ENCODE measurements at places on chromosomes 5 and 9.

DNA sequence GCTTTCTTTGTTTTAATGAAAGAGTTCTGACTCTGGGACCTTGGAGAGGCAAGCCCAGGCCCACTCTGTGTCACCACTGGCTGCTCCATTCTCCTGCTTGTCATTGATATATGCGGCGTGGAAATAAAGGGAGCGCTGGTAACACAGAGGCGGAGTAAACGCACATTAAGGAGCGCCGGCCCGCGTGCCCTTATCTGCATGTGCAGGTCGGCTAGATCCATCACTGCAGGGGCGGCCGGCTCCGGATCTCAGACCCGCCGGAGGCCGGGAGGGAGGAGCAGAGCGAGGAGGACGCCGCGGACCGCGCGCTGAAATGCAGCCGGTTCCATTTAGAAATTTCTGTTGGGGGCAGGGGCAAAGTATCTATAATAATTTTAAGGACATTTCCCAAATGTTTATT is 70.8 kb downstream of the MRPL36 start:
- DNase-seq, result no peak

- no peak for DNase-seq
These were observed 348.8 kb upstream of the TNC start for GRCh38 chr9:115466756-115467155.

- DNase-seq, result no peak
These were observed 17.2 kb downstream of the FAM163B start for GRCh38 chr9:133591985-133592384.

- DNase-seq, result no peak
These were observed 79.4 kb upstream of the SAP30L start for GRCh38 chr5:154366353-154366752.

- no peak for DNase-seq
These were observed 71.0 kb upstream of the EQTN start for GRCh38 chr9:27367921-27368315.

DNA sequence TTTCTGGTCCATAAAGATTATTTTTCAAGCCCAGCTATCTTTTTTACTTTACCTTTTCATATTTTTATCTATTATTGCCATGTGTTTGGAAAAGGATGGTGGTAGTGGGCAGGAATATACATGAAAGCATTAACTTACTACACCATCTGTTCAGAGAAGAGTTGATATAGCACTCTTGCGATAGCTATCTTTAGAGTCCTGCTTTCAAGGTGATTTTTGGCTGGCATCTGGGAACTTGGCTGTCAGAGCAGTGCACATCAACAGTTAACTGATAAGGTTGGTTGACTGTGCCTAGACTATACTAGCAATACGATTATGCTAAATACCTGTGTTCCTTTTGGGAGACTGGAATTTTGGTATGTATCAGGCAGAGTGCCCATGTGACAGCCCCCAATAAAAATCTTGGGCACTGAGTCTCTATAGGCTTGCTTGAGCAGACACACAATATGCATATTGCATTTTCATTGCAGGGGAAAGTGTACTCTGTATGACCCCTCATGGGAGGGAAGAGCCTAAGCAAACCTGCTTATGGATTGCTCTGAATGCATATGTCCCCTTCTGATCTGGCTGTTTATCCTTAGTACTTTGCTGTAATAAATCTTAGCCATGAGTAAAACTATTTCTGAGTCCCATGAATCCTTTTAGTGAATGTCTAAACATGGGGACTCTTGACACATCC is 227.6 kb upstream of the C9orf72 start:
- DNase-seq, result no peak

- no peak for DNase-seq
These were observed 92.9 kb downstream of the PDZD2 start for GRCh38 chr5:31731710-31732301.

All from CD4-positive, alpha-beta T cell treated with Interleukin-17A for 4 hours (primary cell).